CD4-positive, alpha-beta T cell treated with Interleukin-12 subunit alpha and Interleukin-12 subunit beta, for 1 hour (primary cell): ENCODE measurements at places on chromosomes 16 and 17.
A peak's percentile ranks its signal among the peaks of the same experiment; 100 is the strongest.

- no peak for DNase-seq
Observed at GRCh38 chr16:25045696-25046381, 30.7 kb upstream of the ARHGAP17 start.

DNA sequence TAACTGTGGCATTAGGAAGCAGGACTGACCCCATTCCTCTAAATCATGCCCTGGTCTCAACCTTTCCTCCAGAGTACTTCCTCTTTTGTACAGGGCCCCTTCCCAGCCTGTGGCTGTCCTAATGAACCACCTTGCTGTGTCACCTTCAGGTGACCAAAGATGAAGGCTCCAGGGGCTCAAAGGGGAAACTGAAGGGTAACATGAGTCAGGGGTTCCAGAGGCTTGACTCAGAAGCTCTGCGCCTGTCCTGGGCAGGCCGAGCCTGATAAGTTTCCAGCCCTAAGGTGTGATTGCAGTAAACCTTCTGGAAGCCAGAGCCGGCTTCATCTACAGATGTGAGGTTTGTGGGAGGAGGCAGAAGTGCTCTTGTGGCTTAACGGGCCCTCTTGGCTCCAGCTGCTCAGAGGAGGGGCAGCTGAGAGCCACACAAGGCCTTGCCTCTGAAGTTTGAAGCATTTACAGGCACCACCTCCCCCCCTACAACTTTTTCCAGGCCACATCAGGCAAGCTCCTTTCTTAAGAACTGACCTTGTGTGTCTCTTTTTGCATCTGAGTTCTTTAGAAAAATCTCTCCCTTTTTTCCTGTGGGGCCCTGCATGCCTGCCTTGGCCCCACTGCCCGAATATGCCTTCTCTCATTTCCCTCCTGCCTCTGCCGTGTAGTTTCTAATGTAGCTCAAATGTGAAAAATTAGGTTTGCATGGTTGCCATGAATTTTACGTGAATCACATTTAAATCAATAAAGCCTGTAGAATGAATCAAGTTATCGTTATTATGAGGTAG is 149.9 kb downstream of the CLEC16A start:
- DNase-seq = no peak

- no peak for DNase-seq
Observed at GRCh38 chr17:67982686-67983382, 13.4 kb downstream of the C17orf58 start.

DNA sequence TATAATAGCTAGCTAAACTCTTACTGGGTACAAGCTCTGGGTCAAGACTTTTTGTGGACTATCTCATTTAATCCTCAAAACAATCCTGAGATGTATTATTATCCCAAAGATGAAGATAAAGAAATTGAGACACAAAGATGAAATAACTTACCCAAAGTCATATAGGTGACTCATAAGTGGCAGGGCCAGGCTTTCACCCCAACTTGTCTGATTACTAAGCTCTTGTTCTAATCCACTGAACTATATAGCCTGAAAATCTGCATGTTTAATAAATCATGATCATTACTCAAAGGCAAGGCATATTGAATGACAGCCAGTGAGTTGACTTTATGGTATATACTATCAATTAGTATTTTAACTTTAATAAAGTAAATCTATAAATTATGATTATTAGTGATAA is 77.4 kb downstream of the SKAP1 start:
- no peak for DNase-seq

GRCh38 chr16:88502776-88503280 is 49.7 kb downstream of the ZFPM1 start:
- no peak for DNase-seq

GRCh38 chr17:50026046-50026675 is 29.7 kb upstream of the ITGA3 start:
- DNase-seq = no peak

DNA sequence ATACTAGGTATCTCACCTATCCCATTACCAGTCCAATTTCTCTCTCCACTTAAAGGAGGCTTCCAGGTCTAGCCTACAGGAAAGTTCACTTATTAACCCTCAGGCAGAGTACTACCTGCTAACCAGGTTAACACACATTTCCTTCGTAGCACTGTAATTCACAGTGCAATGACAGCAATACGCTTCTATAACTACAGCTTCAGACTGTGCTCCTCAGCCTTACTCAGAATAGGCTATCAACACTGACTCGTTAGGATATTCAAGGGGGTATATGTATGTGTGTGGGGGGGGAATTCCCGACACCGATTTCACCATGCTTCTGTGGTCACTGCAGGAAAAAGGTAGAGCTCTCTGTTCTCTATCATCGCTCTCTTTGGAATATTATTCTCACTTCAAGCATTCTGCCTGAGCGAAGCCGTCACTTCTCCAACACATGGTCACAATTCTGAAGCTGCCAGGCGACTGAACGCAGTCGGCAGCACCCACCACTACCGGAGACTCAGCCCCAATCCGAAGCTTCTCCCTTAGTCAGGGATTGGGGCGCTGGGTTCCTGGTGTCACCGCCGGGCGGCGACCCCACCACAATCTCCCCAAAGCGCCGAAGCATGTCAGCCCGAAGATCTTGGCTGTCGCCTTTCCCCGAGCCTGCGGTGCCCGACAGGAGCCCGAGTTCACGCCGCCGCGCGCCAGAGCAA is 618 bp downstream of the GGA3 start:
- peak; percentile 66 for DNase-seq

GRCh38 chr17:28033972-28034714 is 8.3 kb upstream of the NLK start:
- no peak for DNase-seq

- no peak for DNase-seq
Observed at GRCh38 chr16:61726701-61727100, 309.5 kb downstream of the CDH8 start.

GRCh38 chr17:64491034-64491860 is 5.6 kb downstream of the POLG2 start:
- DNase-seq = peak; percentile 68

DNA sequence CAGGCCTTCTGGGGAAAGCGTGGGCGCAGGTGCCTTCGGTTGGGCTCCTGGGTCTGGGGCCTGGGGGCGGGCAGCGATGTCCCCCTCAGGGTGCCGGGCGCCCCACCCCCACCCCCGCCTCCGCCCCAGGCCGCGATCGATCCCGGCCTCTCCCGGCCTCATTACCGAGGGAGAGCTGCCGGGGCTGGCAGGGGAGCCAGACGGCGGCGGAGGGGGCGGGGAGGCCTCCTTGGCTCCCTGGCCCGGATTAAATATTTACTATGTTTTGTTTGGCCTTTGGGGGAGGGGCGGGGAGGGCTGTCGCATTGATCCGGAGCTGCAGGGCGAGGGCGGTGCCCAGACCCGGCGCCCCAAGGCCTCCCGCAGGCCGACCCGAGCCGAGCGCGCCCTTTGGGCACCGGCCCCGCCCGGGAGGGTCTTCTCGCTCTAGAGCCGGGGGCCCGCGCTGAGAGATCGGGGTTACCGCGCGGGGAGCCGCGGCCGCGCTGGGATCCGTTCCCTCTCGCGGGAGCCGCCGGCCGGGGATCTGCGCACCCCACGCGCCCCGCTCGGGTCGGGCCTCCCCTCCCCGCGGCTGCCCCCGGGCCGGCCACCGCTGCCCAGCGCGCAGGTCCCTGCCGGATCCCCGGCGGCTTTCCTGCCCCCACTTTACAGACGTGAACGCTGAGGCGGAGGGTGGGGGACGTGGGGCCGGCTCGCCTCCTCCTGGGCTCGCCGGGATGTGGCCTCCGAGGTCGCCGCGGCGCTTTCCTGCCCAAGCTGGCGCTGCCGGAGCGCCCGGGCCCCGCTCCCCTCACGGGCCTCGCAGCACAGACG is 27.0 kb downstream of the RTN4RL1 start:
- DNase-seq = no peak

- no peak for DNase-seq
Observed at GRCh38 chr16:4500272-4500671, 24.1 kb downstream of the HMOX2 start.

DNA sequence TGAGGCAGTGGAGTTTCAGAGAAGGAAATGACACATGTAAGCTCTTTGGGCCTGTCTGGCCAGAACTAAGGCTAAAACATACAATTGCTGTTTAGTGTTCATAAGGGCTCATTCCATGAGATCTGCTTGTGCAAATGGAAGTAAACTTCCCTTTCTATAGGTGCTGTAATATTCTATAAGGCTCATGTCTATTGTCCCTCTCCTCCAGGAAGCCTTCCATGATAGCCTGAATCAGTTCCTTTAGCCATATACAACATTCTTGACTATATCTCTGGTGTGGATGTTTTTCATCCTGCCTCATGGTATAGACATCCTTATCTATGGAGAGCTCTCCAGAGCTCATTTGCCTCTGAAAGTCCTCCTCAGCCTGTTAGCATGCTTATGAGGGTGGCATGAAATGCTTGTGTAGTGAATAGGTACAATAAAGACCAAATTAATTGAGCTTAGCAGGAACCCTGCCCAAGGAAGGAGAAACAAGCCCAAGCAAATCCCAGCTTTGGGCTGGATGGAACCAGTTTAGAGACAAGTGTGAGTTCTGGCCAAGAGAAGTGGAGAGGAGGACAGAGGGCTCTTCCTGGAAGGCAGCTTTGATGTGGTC is 1.6 kb upstream of the ETV4 start:
- no peak for DNase-seq

GRCh38 chr17:48960834-48961515 is 7.4 kb downstream of the GIP start:
- no peak for DNase-seq

DNA sequence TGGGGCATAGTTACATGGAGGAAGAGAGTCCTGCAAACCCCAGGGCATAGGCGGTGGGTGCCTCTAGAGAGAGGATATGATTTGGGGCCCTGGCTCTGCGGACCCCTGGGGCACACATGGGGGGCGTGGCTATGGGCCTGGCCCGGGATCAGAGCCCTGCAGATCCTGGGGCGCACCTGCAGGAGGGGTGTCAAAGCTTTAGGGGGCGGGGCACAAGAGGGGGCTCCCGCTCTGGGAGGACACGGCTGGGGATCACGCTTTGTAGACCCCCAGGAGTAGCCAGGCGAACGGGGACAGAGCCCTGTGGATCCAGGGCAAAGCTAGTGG is 497 bp downstream of the BCL7C start:
- no peak for DNase-seq

DNA sequence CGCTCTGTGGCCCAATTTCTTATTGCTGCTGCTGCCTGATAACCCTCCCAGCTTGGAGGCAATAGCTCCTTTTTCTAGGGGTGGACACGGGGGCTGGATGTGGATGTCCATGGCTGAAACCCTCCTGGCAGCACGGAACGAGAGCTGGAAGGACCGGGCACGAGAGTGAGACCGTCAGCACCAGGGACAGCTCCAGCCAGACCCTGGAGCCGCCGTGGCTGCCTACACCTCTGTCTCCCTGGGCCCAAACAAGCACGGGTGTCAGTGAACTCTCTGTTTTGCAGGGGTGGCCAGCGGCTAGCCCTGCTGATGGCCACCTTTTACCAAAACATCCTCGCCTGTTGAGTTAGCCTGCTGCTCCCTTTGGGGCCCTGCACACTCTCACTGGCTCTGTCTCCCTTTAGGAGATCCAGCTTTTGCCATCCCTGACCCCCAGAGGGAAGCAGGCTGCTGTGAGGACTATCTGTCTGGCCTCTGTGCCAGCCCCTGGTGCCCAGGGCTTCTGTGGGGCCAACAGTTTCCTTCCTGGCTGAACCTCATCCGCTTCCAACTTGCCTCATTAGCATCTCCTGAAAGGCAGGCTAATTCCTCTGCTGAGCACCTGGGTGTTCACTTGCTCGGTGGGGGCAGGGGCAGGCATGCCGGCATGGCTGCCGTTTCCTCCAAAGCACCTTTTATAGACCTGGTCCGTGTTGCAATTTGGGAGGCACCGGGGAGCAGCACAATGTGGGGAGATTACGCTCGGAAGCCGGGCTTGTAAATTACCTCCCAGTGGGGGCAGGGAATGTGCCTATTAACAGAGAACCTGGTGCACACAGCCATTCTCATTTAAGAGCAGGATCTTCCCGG is 118.1 kb downstream of the ENGASE start:
- peak; percentile 3 for DNase-seq

GRCh38 chr17:8835631-8836364 is 31.7 kb downstream of the PIK3R6 start:
- no peak for DNase-seq

DNA sequence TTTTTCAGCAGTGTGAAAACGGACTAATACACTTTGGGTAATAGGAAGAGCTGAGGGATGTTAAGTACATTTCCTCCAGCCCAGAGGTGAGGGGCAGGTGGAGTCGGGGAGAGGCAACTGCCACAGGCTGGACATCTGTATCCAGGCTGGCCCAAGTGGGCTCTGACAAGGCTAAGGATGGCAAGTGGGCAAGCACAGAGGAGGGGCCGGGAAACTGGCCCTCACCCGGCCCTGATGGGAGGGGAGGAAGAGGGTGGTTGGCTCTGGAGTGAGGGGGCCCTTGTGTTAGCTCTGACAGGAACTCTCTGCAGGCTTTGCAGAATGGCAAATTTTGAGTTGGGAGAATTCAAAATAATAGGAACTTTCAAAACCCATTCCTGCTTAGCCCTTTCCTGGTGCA is 251.0 kb upstream of the TNRC6C start:
- no peak for DNase-seq

DNA sequence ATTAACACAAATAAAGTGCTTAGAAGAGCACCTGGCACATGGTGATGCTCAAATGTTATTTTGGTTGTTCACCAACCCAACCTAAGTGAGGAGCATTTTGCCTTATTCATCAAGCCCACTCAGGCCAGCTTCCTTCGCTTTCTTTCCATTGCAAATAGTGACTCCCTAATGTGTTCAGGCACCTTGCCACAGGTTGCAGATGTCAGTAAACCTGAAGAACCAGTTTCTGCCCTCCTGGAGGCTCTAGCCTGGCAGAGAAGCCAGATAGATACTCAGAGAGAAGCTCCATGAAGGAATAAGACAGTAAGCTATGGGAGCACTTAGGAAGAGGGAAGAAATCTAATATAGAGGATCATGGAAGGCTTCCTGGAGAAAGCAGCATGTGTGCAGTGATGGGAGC is 23.9 kb downstream of the GPR139 start:
- DNase-seq = no peak

DNA sequence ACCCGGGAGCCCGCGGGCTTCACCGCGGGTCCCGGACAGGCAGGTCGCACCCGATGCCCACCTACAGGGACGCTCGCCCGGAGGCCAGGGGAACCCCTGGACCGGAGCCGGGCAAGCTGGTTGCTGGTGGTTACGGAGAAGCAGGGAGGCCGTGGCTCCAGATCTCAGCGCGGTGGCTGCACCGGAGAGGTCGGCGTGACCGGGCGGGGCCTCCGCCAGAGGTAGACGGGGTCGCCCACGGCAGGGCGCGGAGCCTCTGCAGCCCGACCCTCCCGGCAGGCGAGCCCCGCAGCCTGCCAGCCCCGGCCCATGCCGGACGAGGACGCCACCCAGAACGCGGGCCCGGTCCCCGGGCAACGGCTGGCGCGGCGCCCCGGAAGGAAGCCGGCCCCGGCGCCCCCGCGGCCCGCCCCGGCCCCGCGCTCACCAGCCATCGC is 341 bp downstream of the PCYT2 start:
- no peak for DNase-seq

- DNase-seq = no peak
Observed at GRCh38 chr16:12609937-12610699, 193.6 kb downstream of the CPPED1 start.

- DNase-seq = no peak
Observed at GRCh38 chr16:48682971-48683370, 73.0 kb upstream of the N4BP1 start.

DNA sequence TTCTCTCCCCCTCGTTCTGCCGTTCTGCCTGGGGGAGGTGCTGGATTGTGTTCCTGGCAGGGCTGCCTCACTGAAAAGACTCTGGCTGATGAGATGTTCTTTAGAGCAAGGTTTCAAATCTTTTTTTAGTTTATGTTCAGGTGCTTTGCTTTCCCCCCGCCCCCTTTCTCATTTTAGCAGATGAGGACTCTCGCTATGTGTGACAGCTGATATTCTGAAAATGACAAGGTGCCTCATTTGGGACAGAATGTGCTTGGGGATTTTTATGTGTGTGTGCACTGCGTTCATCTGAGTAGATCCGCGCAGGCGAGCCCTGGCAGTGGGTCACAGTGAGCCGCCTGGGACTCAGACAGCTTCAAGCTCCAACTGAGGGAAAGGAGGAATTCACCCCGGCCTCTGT is 205.9 kb downstream of the HS3ST4 start:
- no peak for DNase-seq
